ENCODE measurements at places on chromosomes 1 and 21.

GRCh38 chr1:56258371-56258770 is 321.0 kb downstream of the PLPP3 start:
- DNase-seq: no peak

DNA sequence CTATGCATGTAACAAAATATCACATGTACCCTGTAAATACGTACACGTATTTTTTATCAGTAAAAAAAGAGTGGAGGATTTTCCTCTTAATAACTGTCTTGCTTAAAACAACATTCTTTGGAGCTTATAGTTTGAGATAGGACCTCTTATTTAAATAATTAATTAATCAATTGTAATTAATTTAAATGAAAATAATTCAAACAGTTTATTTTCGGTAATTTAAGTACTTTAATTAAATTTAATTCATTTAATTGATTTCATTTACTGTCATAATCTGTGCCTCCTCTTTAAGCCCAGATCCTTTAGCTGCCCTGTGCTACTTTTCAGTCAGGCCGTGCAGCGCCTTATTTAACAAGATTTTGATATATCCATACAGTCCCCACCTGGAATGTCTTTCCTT is 427.0 kb downstream of the HLX start:
- no peak for DNase-seq

- peak; percentile 5 for DNase-seq
These were observed 220.9 kb downstream of the ATG4C start for GRCh38 chr1:63004868-63005267.

DNA sequence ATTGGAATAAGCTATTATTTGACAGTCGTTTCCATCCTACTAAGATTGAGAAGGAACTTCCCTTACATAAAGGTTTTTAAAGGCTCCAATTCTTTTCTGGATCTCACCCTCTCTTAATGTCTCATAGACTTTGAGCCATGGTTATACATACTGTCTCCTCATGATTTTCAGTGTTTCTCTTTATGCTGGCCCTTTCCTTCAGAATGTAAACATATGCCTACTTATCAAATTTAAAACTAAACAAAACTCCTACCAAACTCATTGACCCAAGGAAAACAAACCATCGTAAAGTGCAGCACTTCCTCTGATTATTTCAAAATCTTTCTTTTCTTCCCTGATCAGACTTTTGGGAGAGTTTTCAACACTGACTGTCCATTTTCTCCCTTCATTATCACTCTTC is 163.4 kb upstream of the DPYD start:
- no peak for DNase-seq

- DNase-seq: no peak
These were observed 569 bp downstream of the RNF207 start for GRCh38 chr1:6206520-6206855.

DNA sequence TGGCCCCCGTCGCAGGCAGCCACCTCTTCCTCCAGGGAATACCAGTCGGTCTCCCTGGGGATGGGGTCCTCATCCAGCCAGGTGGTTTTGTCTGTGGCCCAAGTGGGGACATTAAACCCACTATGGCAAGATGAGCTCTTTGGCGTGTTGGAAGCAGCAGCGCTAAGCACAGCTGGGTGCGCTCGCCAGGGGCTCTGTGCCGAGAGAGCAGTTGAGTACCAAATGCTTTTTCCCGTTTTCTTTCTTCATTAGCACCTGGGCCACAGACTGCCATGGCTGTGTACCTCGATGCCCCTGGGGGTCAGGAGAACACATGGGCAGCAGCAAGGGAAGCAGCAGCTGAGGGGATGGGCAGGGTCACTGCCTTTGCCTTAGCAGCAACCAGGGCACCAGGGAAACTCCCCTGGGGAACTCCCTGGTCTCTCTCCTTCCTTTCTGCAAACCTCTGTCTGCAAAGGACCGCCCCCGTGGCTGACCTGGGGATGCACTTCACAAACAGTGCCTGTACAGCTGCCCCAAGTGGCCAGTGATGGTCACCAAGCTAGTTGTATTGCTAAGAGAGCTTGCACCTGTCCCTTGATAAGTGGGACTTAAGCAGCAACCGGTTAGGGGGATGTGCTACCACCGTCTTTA is 31.1 kb downstream of the EDARADD start:
- DNase-seq: no peak

DNA sequence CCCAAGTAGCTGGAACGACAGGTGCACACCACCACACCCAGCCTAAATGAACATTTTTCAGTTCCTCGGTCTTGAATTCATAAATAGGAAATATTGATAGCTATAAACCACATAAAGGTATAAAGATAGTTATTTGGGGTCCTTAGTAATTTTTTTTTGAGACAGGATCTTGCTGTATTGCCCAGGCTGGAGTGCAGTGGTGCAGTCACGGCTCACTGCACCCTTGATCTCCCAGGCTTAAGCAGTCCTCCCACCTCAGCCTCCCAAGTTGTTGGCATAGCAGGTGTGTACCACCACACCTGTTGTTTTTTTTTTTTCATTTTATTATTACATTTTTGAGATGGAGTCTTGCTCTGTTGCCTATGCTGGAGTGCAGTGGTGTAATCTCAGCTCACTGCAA is 3.7 kb upstream of the PPP1R15B start:
- DNase-seq: no peak

DNA sequence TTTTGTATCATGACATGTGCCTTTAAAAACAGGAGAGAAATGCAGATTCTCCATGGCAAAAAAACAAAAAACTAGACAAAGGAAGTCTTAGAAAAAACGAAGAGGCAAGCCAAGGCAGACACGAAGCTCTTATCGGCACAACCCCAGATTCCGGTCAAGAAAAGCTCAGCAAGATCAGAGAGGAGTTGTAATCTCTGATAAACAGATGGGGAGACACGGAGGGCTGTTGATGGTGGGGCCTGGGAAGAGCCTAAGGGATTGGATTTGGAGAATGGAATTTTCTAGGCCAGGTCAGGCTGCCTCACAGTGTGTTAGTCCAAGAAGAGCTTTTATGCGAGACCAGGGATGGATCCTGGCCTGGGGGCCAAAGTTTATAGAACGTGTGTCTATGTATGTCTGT is 96.2 kb upstream of the AKT3 start:
- no peak for DNase-seq

GRCh38 chr1:24344090-24344742 is 25.1 kb downstream of the GRHL3 start:
- DNase-seq: no peak

- no peak for DNase-seq
These were observed 52.5 kb upstream of the DMRTB1 start for GRCh38 chr1:53406551-53407235.

- no peak for DNase-seq
These were observed 16.9 kb upstream of the DDX59 start for GRCh38 chr1:200686620-200687019.

- no peak for DNase-seq
These were observed 70.8 kb upstream of the ARHGEF16 start for GRCh38 chr1:3383679-3384078.

GRCh38 chr21:44998621-44999427 is 59.0 kb downstream of the SLX9 start:
- DNase-seq: no peak

DNA sequence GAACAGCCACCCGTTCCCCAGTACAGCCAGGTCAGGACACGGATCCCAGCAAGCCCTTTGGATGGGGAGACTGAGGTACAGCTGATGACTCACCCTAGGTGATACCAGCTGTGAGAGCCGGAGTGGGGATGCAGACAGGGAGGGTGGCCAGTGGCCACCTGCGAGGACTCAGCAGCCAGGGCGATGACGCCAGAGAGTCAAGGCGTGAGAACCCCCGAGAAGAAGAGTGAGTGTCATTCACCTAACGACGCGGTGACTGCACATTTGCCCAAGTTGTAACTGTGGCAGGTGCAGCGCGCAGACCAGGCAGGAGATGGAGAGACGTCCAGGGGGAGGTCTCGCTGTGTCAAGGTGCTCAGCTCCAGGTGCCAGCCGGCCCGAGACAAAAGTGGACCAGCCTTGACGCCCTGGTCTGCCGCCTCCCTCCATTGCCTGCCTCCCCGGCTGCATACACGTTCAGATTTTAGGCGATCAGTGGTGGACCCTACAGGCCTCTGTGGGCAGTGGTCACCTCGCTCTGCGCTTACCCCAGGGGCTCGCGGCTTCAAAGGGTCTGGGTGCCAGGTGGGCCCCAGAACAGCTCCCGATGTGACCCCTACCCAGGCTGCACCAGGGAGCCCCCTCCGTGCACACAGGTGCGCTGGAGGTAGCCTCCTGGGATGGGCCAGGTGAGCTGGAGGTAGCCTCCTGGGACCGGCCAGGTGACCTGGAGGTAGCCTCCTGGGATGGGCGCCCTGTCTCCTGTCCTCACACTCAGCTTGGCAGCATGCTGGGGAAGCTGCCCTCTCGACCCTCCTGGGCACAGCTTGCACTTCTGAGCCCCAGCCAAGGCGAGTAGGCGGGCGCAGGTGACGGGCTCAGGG is 11.9 kb downstream of the LRRC3 start:
- DNase-seq: no peak

DNA sequence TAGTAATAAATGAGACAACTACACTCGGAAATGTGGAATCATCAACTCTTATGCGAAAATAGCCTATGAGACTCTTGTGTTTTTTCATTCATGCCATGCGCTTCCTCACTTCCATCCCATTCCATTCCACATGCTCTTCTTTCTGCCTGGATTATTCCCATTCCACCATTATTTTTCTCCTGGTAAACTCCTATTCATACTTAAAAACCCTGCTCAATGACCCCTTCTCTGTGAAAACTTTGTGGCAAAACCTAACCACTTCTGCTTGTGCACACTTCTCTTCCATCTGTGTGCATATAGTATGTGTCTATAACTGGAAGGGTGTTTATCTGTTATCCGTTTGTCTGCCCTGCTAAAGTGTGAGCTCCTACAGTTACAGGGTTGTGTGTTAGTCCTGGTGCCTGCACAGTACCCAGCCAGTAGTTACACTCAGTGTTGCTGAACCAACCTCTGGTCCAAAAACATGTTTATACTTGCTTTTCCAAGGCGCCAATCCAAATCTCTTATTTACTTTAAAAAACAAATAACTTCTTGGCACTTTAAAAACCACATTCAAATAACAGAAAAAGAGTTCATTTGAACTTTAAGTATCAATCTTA is 10.7 kb downstream of the EPHX1 start:
- DNase-seq: no peak

- no peak for DNase-seq
These were observed 42.0 kb downstream of the EEIG2 start for GRCh38 chr1:108601708-108602410.

DNA sequence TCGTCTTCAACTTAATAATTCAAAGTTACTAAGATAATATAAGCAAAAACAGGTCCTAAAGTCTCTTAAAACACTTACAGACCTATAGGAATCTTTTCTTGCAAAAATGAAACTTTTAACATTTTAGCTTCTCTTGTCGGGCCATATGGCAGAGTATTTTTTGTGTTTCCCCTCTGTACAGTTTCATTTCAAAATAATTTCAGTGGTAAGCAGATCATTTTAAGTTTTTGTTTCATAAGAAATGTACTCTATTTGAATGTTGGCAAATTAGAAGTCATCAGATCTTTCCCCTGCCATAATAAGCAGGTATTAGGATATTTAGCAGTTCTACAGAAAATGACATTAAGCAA is 37.9 kb downstream of the RGL1 start:
- no peak for DNase-seq

DNA sequence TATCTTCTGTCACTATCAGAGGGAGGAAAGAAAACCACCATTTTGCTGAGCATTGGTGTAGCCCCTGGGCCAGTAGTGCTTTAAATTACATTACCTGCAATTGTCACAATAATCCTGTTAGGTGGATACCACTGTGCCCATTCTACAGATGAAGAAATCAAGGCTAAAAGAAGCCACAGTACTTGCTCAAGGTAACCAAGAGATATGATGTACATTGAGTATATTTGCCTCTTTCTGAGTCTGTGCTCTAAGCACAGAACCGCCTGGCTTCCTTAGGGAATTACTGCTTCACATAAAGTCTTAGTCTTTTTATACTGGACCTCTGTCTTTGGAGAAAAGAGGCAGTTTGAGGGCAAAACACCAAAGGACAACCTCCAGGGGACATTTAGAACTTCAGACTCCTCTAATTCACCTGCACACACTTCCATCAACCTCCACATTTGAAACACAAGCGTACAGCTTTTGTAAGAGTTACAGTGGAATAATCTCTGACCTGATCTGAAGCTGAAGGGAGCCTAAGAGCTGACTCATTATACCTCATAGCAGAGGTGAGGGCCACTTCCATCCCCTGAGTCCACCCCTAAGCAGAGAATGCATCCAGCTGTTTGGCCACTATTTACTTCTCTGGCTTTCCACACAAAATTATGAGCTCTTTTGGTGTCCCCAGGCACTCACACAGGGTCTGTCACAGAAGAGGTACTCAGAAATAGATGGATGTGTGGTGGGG is 61.8 kb downstream of the PLPP3 start:
- no peak for DNase-seq

DNA sequence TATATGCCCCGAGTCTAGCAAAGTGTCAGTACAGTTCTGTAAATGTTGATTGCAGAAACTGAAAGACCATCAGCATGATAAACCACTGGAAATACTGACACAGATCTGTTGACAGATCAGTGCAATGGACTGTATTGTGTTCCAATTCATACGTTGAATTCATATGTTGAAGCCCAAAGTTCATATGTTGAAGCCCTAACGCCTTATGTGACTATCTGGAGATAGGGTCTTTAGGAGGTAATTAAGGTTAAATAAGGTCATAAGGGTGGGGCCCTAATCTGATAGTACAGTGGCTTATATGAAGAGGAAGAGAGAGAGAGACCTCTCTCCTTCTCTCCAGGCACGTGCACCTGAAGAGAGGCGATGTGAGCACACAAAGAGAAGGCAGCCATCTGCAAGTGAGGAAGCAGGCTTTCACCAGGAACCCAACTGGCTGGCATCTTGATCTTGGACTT is 144.7 kb downstream of the MRPL39 start:
- no peak for DNase-seq

DNA sequence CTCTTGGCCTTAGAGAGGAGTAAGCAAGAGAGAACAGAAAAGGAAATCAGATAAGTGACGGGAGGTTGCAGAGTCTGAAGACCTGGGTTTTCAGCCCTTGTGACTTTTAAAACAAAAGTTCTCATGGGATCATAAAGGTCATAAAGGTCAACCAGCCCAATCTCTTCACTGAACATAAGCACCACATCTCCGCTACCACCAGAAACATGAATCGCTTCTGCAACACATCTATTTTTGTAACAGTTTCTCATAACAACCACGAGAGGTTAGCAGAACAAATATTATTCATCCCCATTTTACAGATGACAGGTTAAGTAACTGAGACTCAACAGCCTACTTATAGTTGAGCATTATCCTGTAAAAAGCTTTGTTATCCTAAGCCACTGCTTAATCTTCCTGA is 5.9 kb downstream of the TRAPPC3 start:
- DNase-seq: no peak

- peak; percentile 92 for DNase-seq
These were observed 19.5 kb downstream of the STK40 start for GRCh38 chr1:36366091-36366661.

GRCh38 chr1:156801409-156802121 is 15.1 kb downstream of the SH2D2A start:
- peak; percentile 96 for DNase-seq

- no peak for DNase-seq
These were observed 1.0 kb upstream of the ATP2B4 start for GRCh38 chr1:203625628-203626019.

DNA sequence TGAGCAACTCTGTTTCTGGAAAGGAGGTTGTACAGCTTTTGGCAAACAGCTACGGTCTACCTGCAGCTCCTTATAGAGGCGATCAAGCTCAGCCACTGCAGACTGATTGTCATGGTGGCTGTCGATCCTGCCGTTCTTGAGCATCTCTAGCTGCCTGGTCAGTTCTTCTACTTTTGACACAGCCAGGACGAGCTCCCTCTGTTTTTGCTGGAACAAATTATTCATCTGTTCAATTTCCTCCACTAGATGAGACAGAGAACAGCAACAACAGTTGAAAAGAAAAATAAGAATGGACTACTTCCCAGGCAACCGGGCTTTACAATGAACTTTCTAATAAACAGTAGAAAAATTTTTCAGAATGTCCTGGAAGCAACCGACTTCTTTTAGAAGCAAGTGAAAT is 42.5 kb downstream of the TP53BP2 start:
- no peak for DNase-seq

All from fibroblast of skin of right biceps (primary cell).